ENCODE measurements at places on chromosomes 4 and X.
A peak's percentile ranks its signal among the peaks of the same experiment; 100 is the strongest.

- no peak for DNase-seq
Observed at GRCh38 chr4:89284828-89285227, 22.8 kb downstream of the GPRIN3 start.

DNA sequence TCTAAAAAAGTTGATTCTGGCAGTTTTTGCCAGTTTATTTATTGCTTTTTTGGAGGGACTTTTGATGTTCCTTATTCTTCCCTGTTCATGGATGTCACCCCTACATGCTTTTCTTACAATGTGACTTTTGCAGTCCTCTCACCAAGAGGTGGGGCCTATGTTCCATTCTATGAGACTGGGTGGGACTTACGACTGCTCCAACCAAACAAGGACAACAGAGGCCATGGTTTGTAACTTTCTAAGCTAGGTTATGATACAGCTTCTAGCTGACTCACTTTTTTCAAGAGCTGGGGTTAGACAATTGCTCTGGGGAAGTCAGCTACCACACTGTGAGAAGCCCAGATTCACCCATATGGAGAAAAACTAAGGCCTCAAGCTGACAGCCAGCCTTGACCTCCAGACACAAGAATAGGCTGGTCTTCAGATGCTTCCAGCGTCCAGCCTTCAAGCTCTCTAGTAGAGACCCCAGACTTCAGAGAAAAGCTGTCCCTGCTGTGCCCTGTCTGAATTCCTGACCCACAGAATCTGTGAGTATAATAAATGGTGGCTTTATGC is 39.5 kb downstream of the ENOPH1 start:
- DNase-seq: no peak

GRCh38 chrX:11421805-11422524 is 128.8 kb downstream of the AMELX start:
- DNase-seq: no peak

DNA sequence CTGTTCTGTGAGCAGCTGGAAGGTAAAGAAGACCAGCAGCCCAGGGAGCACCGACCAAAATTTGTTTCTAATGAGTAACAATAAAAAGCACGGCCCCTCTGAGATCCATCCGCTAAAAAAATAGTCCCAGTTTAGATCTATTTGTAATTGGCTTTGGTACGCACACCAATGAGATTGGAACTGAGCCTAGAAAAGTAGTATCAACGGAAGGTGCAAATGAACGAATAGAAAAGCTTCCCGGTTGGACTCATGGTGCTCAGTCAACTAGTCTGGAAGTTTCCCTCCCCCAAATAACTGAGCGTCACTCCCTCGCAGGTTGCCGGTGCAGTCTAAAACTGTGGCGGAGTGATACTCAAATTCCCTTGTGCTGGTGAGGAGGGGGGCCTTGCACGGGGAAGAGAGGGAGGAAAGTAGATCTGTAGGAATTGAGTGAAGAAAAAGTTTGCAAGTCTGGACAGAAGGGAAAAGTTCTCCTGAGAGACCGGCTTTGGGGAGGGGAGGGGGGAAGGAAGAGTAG is at the start of gene COL4A5:
COL4A5 (plus strand) TSS at position 413 of the 517 bp plus-strand sequence. CDS start 288 bp downstream, outside the sequence.
- peak; percentile 46 for DNase-seq

GRCh38 chrX:151973060-151973661 is 1.3 kb downstream of the GABRE start:
- no peak for DNase-seq

GRCh38 chr4:169823685-169824084 is 65.9 kb upstream of the HPF1 start:
- no peak for DNase-seq

DNA sequence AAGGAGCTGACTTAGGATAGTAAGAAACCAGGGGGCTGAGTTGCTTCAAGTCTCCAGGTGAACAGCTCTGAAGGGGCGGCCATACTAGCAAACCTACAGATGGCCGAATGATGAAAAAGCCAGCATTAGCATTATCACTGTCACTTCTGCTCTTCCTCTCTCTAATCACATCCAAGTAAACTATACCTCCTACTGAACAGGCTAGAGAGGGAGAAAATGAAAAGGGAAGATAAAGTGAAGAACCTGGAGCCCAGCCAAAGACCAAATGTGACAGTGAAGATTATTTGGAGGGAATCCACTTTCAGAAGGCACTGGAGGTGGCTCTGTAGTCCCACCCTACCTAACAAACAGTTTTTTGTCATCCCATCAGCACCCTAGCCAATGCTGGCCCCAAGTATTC is 50.4 kb upstream of the PRPS1 start:
- DNase-seq: no peak

- no peak for DNase-seq
Observed at GRCh38 chr4:38664706-38665401, 855 bp downstream of the KLF3 start.

GRCh38 chrX:63784902-63785707 is at the start of gene ARHGEF9:
Gene ARHGEF9, minus strand, starts transcription at chrX:63785214. Its CDS starts 69 bp downstream, at chrX:63785145.
- DNase-seq: no peak

- no peak for DNase-seq
Observed at GRCh38 chr4:26150948-26151347, 169.9 kb upstream of the RBPJ start.

- DNase-seq: no peak
Observed at GRCh38 chr4:177789610-177790009, 347.4 kb upstream of the AGA start.

GRCh38 chr4:113957956-113958355 is 21.5 kb downstream of the ARSJ start:
- DNase-seq: no peak

- no peak for DNase-seq
Observed at GRCh38 chr4:3497523-3498389, 34.5 kb downstream of the LRPAP1 start.

Data from NCI-H1436 treated with DMSO at 0.1 percent for 48 hours (cell line).